ENCODE measurements at places on chromosomes 3 and 15. TPM values are rescaled to one million over a fixed set of nuclear protein-coding genes. Genes with fewer than 3 reads are reported as not detected.

- DNase-seq, result no peak
These were observed 104.5 kb downstream of the GOLIM4 start for GRCh38 chr3:167991213-167991612.

CIAO2A gene
- polyA plus RNA-seq, result 43.8 TPM

DNA sequence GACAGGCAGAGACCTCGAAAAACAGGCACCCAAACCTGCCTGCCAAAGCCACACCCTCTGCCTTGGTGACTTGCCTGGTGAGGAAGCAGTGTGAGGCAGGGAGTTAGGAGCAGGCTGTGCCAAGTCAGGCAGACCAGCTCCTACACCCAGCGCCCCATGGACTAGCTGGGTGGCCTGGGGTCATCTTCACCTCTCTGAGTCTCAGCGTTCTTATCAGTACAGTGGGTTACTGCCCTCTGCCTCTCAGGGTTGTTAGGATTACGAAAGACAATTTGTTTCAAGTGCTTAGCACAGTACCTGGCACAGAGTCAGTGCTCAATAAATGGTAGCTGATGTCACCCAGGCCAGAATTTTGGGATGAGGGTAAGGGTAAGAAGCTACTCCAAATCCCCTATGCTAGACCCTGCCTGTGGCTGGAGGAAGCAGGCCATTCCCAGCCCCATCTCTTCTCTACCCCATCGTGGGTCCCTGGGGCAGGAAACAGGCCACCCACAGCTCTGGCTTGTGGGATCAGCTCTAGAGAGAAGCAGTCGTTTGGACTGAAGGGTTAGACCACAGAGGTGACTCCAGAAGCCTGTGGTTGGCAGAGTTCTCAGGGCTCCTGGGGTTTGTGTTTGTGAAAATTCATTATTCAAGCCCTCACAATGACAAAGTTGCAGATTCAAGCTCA, 10.1 kb downstream of the SLC51B start:
- DNase-seq, result no peak

DNA sequence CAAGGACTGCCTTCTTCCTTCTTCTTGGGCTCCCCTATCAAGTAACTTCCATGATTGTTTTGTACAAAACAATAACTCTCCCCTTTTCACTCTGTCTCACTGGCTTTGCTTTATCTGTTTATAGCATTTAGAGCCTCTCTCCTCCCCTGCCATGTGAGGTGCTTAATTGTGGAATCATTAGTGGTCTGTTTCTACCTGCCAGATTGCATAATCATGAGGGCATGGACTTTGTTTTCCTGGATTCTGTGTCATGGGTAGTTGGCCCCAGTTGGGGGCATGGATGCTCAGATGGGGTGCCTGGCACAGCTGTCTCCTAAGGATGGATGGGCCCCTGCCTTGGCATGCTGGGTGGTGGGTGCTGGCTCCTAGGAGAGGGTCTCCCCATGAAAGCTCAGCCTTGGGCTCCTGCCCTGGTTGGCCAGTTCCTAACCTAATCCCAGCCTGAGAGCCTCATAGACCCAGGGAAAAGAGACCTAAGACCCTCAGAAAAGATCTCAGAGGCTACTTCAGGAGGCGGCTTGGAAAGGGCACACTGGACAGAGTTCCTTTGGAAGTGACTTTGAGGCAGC, 8.0 kb upstream of the CTXND1 start:
- no peak for DNase-seq

- no peak for DNase-seq
These were observed 317.3 kb downstream of the FGF12 start for GRCh38 chr3:192409838-192410683.

SRGAP3 gene
- 6.2 TPM for polyA plus RNA-seq

All from ovary (tissue), 10 donors.